ENCODE measurements at places on chromosomes 7 and 10.

DNA sequence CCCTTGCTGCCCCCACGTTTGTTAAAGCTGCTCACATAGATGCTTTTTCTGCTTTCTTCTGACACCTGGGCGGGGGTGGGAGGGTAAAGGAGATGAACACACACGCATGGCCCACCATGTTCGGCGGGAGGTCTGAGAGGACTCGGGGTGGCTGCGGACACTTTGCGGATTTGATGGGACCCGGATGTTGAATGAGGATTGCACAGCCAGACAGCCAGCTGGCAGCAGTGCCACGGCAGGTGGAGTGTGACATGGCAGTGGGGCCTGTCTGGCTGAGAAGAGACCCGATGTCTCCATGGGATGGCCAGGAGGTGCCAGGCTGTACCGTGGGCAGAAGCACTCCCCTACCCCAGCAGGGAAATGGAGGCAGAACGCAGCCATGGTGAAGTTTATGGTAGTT lies 31.2 kb downstream of the PPP2R2D start:
- no peak for DNase-seq

DNA sequence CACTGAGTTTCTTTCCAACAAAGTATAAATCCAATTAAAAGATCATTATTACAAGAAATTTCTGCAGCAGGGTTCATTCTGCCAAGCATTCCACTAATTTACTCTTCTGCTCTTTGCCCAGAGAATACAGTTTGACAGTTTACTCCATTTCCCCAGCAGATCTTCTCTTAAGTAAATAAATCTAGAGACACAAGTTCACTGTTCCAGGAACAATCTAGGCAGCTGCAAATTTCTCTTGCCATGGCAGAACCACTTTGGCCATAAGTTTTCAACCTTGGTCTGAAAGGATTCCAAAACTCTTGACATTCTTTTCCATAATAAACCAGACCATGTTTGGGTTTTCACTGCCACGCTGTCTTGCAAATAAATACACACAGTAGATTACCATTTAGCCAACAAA lies 11.5 kb downstream of the RGS10 start:
- DNase-seq, result no peak

GRCh38 chr7:78530351-78530750 lies 731.8 kb downstream of the PHTF2 start:
- peak; percentile 78 for DNase-seq

- DNase-seq, result no peak
These were observed 251.0 kb downstream of the TFEC start for GRCh38 chr7:115779561-115779960.

DNA sequence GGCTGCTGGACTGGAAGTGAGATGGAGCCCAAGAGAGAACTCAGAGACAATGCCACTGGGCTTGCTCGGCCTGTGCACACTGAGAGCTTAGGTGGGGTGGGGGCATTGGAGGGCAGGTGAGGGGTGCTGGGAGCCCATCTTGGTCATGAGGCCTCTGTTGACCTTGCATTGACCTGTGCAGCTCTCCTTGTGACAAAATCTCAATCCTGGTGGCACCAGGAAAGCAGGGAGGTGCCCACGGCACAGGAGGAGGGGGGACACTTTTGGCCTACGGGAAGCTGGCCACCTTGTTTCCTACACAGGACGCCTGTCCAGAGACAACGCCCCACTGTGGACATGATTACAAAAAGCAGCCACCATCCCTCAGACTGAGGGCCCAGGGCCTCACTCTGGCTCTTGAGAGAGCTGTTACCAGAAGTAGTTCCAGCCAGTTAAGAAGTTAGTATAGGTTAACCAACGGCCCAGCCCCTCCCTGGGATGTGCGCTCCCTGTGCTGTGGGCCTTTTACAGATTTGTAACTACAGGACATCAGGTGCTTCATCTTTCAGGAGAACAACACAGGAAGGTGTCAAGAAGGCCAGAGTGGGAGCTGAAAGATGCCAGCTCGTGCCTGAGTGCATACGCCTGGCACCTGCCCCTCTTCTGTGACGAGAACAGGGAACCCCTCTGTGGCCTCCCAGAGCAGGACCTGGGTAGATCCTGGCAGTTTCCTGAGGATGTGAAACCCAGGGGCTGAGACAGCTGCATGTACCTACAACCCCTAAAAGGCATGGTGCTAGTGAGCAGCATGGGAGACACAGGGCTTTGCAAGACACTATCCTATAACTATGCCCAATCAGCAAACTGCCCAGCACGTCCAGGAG lies 10.3 kb downstream of the PKD1L1 start:
- DNase-seq, result no peak

GRCh38 chr10:127345231-127345965 lies 149.0 kb upstream of the INSYN2A start:
- no peak for DNase-seq

DNA sequence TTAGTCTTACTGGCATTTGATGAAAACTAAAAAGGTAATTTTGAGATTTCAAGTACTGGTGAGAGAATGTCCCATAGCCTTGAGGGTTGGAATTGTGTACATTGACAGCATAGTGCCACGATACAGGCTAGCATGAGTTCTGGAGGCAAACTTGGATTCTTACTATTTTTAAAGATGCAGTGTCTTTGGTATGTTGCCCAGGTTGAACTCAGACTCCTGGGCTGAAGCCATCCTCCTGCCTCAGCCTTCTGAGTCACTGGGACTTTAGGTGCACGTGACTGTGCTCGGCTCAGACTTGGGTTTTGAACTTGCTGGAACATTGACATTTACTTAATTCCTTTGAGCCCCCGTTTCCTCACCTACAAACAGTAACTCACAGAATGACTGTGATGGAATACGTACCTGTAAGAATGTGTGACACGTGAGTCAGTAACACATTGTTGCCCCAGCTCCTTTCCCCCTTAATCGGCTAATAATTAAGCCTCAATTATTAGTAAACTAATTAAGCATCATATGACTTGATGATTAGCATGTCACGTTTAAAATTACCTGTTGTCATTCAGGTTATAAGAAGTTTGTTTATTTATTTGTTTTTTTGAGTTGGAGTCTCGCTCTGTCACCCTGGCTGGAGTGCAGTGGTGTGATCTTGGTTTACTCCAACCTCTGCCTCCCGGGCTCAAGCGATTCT lies 10.6 kb downstream of the DNAJB6 start:
- no peak for DNase-seq

Data from NCI-H1930 (cell line).